ENCODE measurements at places on chromosomes 2 and 18.

- no peak for DNase-seq
Measured at GRCh38 chr18:64742898-64743297, 594.0 kb upstream of the LINC00305 start.

DNA sequence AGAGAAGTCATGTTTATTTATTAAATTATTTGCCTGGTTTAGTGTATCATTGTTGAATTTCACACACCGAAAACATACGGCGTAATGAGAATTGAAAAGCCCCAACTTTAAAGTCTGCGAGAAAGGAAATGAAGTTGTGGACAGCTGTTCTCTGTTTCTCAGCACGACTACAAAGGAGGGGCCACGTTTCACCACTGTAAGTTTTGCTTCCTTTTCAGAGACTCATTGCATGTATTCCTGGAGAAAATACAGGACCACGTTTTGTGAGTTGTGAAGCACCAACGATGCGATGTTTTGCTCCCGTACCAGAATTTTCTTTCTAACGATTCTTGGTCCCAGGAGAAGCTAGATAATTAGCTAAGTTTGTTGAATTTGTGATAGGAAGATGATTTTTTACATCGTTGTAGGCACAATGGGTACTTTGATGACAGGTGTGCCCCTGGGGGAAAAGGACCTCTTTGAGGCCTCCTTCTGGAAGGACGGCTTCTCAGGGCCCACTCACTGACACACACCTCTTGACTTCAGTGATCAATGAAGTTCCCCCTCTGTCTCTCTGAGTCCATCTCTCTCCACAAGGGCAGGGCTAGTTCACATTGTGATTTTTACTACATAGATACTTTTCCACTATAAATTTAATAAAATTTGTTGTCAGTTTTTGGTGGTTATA is 23.7 kb upstream of the ACKR3 start:
- DNase-seq: no peak

DNA sequence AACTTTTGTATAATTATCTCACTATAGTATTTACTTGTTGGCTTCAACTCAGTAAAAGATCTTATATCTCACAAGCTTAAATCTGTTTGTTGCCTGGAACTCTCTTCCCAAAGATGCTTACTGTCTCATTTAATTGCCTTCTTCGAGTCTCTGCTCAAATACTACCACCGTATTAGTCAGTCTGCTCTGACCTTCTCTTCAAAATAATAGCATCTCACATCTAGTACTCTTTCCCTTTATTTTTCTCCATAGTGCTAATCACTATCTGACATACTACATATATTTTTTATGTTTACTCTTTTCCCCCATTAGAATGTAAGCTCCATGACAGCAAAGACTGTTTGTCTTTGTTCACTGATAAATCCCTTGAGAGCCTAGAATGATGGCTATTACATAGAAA is 10.6 kb upstream of the MPP4 start:
- no peak for DNase-seq

- DNase-seq: no peak
Measured at GRCh38 chr2:134773335-134773734, 54.5 kb upstream of the TMEM163 start.

DNA sequence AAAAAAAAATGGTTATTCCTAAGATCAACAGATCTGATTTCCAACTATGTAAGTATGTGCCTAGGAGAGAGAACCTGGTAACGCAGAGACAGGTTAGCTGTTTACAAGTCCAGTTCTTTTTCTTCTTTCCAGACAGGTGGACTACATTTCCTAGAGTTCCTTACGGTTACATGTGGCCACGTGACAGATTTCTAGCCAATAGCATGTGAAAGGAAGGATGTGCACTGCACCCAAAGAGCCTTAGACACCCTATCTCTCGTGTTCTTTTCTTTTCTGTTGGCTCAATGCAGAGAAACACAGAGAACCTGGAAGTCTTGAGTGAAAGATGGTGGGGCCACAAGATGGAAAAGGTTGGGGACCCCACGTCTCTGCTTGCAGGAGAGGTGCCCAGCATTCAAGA is 375.9 kb downstream of the TNS1 start:
- no peak for DNase-seq

DNA sequence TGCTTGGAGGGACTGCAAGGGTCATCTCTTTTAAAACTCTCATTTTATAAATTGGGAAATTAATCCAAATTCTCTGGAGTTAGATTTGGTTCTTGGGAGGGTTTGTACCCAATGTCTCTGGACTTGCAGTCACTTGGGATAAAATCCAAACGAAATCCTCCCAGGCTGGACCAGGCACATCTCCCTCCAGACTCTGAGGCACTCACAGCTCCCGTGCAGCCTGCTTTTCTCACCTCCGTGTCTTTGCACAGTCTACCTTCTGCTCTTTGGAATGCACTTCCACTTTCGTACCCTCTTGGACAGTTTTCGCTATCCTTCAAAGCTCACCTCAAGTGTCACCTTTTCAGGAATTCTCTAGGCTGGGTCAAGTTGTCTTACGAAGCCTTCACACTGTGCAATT is 166.3 kb downstream of the MYCN start:
- DNase-seq: no peak

DNA sequence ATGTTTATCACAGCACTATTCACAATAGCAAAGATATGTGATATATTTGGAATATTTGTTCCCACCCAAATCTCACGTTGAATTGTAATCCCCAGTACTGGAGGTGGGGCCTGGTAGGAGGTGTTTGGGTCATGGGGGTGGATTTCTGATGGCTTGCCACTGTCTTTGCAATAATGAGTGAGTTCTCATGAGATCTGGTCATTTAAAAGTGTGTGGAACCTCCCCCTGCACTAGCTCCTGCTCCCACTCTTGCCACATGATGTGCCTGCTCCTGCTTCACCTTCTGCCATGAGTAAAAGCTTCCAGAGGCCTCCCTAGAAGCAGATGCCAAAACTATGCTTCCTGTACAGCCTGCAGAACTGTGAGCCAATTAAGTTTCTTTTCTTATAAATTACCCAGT is 72.2 kb upstream of the DYNC1I2 start:
- DNase-seq: no peak

- no peak for DNase-seq
Measured at GRCh38 chr2:130183512-130184373, 1.7 kb downstream of the MZT2B start.

DNA sequence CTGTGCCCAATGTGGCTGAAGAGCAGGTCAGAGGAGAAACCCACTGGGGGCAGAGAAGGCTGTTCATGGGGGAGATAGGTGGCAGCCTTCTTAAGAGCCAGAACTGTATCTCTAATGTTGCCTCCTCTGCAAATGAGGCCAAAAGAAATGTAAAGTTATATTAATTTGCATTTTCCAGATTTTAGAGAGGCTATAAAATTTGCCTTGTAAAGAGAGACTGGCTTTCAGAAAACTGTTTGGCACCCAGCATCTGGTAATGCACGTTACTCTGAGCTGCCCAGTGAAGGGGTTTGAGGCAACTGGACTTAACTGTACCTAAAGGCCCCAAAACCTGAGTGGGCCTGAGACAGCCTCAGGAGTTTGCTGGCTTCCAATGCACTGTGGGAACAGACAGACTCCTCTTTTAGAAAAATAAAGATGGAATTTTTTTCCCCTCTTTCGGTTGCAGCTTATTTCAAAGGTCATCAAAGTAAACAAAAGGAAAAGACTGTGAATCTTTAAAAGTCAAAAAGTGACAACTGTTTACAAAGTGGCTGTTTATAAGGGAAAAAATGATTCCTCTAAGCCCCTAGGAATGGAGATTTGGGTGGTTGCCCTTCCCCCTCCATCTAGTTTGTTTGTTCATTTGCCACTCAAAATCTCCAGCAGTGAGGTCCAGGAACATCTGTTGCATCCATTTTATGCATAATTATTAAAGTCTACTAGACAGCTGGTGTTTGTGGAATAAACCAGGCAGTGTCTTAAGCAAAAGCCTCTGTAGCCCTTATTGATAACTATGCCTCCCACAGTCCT is 132.2 kb upstream of the ZFP36L2 start:
- DNase-seq: no peak

GRCh38 chr18:13165636-13166423 is 52.7 kb upstream of the LDLRAD4 start:
- DNase-seq: no peak

GRCh38 chr2:25112113-25112512 is 56.3 kb downstream of the POMC start:
- DNase-seq: no peak

DNA sequence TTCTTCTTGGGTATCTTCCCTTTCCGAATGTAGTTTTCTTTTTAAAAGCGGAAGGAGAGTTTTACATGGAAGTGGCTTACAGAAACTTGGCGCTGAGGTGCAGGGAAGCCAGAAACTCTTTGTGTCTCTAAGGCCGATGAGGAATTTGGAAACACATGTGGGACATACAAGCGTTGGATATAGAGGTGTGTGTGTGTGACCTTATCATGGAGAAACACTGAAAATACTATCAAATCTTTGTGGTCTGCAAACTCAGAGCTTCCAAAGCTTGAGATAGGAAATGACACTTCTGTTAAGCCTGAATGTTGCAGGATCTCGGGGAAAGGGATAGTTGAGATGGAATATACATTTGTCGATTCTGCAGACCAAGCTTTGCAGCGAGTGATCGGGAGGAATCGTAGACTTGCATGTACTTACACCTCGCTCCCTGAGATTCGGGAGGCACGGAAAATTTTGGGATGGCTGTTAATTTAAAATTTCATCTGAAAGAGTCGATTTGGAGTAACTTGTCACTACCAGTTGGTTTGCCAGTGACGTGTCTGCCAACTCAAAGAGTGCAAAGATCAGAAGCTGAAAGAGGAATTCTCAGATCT is 1.0 kb downstream of the NAB1 start:
- DNase-seq: no peak

DNA sequence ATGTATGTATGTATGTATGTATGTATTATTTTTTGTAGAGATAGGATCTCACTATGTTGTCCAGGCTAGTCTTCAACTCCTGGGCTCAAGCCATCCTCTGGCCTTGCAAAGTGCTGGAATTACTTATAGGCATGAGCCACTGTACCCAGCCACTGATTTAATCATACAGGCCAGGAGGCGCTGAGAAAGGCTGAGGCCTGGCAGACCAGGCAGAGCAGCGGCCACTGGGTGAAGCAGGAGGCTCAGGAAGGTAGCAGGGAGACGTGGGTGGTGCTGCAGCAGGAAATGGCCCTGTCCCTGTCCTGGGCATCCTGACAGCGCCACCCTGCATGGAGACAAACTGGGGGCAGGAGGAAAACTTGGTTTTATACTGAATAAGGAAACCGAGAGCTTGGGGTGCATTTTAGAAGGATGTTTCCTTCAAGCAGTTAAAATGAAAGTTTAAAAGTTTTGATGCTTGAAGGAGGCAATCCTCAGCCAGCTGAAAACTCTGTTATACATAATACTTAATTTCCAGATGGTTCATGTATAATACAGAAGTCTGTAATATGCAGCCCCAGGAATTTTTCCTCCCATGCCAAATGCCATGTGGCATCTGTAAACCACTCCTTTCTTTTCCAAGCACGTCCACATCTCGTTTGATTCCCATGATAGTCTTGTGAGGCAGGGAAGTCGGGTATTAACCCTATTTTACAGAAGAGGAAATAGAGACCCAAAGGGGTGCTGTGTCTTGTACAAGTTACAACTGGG is 182.4 kb downstream of the CELF4 start:
- no peak for DNase-seq

DNA sequence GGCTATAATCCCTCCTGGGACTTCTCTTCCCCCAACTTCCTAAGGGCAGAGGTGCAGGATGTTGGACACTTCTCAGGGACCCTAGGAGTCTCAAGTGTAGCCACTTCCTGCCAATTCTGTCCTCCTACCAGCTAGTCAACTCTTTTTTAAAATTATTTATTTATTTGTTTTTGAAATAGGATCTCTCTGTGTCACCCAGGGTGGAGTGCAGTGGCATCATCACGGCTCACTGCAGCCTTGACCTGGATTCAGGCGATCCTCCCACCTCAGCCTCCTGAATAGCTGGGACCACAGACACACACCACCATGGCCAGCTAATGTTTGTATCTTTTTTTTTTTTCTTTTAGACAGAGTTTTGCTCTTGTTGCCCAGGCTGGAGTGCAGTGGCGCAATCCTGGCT is 11.5 kb downstream of the SFTPB start:
- no peak for DNase-seq

DNA sequence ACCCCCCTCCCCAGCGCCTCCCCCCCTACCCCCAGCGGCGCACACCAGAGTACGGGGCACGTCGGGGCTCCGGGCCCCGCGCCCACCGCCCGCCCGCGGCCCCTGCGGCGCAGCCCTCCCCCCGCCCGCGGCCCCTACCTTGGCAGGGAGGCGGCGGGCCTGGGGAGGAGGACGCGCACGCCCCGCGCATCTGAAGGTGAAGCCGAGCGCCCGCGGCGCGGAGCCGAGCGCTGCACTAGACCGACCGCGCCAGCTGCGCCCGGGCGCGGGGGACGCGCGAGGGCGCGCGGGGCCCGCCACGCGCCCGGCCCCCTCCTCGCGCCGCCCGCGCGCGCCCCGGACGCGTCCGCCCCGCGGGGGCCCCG is at the start of gene ZNF516:
Gene ZNF516, minus strand, starts transcription at position 237 of the 365 bp plus-strand sequence. CDS start 52,188 bp downstream, outside the sequence.
- DNase-seq: no peak

GRCh38 chr2:215002500-215002899 is 135.9 kb downstream of the ABCA12 start:
- no peak for DNase-seq

DNA sequence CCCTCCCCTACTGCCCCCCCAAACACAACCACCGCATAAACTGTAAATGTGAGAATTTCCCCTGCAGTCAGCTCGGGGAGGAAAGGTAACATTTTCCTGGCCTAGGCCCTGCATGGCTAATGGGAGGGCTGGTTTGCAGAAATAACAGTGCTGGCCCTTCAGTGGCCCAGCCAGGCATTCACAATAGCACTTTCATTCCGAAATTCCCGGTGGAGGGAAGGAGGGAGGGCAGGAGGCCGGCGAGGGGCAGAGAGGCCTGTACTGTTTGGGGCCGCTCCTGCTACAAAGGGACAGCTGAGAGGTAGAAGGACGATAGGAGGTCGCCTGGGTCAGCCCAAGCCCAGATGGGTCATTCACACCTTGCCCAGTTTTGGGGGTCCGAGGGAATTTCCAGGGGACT is 11.3 kb downstream of the CYP26B1 start:
- DNase-seq: no peak

GRCh38 chr18:45805551-45805950 is 19.9 kb upstream of the SIGLEC15 start:
- no peak for DNase-seq

GRCh38 chr2:231541645-231542044 is 11.4 kb upstream of the NMUR1 start:
- no peak for DNase-seq

GRCh38 chr2:217223222-217223930 is 363.5 kb upstream of the TNP1 start:
- no peak for DNase-seq

DNA sequence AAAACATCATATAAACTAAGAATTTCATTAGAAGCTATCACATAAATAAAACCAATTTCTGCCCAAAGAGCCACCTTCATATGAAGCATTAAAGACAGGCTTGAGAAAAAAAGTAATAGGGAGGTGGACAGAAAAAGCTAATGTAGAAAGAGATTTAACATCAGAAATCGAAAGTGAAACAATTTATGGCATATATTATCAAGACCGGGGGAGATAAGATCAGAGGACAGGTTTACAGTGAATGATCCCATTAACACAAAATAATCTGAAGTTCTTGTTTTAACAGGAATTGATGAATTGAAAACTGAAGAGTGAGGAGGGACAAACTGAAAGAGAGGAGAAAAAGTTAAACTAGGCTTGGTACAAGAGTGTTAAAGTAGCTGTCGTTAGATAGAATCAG is 786.3 kb upstream of the FSHR start:
- no peak for DNase-seq

Data from stimulated activated CD8-positive, alpha-beta memory T cell treated with anti-CD3 and anti-CD28 coated beads, Interleukin-15, amount 100 ng/mL, for 4 hours (primary cell).